ENCODE measurements at places on chromosomes 3 and 15.

DNA sequence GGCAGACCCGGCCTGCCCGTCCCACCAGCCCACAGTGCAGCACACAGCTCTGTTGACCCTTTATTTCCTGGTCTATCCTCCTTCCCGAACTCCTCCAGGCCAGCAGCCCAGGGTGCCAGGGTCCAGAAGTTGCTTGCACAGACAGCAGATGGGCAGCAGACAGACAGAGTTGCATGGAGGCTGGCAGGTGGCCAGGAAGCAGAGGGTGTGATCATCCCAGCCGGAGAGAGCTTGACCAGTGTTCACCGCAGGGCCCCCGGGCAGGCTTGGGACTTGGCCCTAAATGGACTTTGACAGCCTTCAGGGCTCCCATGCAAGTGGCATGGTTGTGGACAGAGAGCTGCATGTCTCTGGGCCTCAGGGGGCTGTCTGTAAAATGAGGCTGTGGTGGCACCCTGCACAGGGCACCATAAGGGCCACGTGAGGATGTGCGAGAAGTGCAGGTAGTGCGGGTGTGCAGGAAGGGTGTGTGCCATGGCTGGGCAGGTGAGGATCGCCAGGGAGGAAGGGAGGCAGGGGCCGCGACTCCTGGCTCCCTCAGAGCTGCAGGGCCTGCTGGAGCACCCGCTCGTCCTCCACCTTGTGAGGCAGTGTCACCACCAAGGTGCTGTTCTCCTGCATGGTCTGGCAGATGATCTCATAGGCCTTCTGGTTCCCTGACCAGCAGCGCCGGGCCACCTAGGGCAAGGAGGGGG is 6.3 kb upstream of the ZXDC start:
- no peak for DNase-seq

GRCh38 chr3:8617921-8618320 is 26.7 kb downstream of the SSUH2 start:
- DNase-seq = no peak

GRCh38 chr3:23746441-23746840 is 59.3 kb upstream of the UBE2E1 start:
- DNase-seq = no peak

DNA sequence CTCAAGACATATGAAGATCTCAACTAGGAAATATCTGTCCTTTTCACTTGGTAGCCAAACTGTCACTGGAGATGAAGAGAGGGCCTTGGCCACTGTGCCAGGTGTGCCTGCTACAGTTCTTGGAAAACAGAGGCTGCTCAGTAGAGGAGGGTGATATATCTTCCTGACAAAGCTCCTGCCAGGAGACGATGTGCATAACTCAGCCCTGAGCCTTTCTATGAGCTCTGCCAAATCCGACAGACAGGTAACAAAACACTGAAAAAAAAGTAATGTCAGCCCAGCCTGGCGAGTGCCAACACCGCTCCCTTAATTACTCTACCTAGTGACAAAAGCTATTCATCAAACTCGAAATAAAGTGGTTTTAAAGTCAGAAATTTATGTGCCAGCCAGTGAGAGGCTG is 123.2 kb downstream of the MFSD1 start:
- DNase-seq = no peak

GRCh38 chr3:71018799-71019198 is 564.7 kb downstream of the FOXP1 start:
- no peak for DNase-seq

GRCh38 chr3:20680990-20681628 is 495.1 kb upstream of the SGO1 start:
- DNase-seq = no peak

- DNase-seq = no peak
These were observed 492.6 kb upstream of the TBL1XR1 start for GRCh38 chr3:177689869-177690268.
